ENCODE measurements at places on chromosomes 7 and 10.

GRCh38 chr7:115654384-115655214 is 376.0 kb downstream of the TFEC start:
- DNase-seq = no peak

DNA sequence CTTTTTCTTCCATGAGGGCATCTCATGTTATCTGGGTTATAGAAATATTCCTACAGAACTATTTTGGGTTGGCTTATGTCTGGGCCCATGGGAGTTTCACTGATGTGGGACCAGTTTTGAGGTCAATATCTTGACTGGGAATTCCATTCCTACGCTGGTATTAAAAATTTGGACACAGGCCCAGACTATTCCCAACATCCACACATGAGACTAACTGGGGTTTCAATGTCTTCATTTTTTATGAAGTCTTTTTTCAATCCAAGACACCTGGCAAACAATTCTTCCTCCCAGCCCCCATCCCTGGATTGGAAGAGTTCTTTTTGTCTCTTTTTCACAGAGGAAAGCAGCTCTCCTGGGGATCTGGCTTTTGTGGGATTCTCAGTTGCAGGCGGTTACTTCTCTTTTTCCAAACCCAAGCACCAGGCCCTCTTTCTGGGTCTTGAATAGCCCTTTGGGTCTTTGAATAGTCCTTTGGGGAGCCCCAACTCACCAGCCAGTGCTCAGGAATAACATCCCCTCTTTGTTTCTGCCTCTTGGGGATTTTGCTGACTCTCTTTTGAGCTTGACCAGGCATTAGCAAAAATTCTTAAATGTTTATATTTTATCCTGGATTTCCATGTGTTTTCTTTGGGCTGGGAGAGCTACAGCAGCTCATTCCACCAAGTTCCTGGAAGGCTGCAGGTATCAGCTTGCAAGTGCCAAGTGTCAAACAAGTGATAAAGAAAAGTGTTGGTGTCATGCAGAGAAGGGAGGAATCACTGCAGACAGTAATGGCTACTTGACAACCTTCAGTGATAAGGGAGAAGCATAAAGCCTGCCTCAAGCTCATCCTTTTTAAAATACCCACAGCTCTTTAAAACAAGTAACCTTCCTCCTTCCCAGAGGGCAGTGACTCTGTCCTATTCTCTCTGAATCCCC is 234.3 kb downstream of the ADAM12 start:
- DNase-seq = no peak

DNA sequence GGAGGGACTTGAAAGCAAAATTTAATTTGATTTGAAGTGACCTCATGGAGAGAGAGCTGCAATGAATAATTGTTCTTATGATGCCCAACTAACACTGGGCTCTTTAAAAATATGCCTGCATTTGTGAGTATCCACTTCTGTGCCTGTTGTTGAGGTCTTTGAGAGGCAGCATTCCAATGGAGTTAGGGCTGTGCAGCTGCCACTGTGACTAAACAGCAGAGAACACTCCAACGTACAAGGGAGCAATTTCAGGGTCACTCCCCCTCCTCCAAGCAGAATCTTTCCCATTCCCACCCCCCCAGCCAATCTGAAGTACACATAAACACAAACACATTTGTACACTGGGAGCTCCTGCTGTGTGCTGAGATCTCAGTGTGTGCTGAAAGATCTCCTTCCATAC is 28.0 kb upstream of the GSAP start:
- DNase-seq = no peak

GRCh38 chr7:9945857-9946256 is 1027.8 kb upstream of the PHF14 start:
- no peak for DNase-seq

DNA sequence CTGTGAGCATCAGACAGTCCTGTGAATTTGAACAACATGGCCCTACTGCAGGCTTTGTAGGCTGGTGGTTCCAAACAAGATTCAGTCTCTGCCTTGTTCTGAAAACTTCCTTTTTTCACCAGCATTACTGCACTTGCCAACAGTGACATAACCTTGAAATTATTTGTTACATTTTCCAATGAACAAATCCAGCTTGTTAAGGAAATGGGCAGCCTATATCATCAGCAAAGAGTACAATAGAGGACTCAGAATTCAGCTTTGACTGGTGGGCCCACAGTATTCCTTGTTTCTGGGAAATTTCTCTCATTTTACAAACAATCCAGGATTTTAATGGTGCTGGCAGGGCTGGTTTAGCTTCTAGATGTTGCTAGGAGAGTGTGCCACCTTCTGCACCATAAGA is 703.7 kb upstream of the FZD8 start:
- DNase-seq = no peak

GRCh38 chr10:77548671-77549070 is 88.9 kb downstream of the KCNMA1 start:
- DNase-seq = no peak

GRCh38 chr10:129978980-129979379 is 14.9 kb upstream of the EBF3 start:
- no peak for DNase-seq

DNA sequence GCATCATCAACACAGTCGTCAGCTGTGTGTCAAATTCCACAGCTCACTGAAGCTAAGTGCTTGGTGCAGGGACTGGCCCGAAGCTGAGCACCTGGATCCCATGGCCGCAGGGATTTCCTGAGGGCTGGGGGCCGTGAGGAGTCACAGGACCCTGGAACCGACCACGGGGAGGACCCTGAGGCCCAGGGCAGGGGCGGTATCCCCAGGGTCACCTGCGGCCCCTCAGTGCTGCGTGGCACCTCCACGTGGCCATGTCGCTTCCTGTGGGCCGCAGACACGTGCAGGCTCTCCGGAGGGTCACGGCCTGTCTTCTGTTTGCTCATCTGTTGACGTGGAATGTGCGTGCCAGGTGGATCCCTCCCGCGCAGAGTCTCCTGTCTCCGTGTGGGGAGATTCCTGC is 53.4 kb downstream of the NKX6-2 start:
- no peak for DNase-seq

DNA sequence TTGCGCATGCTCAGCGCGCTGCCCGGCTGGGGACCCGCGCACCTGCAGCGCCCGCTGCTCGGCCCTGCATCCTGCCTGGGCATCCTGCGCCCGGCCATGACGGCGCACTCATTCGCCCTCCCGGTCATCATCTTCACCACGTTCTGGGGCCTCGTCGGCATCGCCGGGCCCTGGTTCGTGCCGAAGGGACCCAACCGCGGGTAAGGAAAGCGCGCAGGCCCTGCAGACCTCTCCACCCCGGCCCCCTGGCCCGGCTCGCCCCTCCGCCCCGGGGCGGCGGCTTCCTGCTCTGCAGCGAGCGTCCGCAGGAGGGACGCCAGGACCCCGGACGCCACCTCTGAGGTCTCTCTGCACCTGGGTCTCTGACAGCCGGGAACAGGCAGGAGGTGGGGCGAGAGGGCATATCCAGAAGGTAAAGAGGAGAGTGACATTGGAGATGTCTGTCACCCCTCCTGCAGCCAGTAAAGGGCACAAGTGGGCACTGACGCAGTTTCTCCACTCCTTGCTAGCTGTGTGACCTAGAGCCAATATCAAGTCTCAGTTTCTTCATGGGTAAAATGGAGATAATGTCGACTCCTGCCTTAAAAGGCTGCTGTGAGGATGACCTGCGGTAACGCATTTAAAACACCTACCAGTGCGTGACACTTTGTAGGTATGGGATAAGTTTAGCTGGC is 338 bp downstream of the ATP6V0E2 start:
- DNase-seq = no peak

GRCh38 chr7:6460303-6460702 is 12.5 kb upstream of the DAGLB start:
- DNase-seq = no peak

GRCh38 chr10:2547606-2548005 is 519.7 kb upstream of the PFKP start:
- no peak for DNase-seq

DNA sequence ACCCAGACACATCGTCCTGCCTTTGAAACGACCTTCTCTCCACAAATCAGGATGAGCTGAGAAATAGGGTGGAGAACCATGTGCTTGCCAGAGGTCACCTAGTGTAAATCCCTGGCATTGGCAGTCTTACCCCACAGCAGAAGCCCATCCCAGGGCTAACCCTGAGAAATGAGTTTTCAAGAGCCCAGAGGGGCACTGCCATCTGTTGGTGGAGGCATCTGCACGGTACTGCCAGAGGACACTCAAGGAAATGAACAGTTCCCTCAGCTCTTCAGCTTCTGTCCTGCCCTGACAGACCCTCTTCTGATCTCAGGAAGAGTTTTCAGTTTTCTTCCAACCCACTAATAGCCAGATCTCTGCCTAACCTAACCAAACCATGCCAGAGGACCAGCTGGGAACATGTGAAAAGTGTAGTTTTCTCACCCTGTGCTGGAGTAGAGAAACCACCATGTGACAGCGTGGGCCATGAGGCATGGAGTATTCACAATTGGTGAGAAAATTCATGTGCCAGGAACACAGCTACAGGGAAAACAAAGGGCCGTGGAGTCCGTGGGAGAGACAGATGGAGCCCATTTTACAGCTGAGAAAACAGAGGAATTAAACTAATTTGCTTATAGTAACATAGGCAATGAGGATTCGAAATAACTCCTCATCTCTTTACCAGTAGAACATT is 37.7 kb upstream of the ITPRID1 start:
- no peak for DNase-seq

- DNase-seq = no peak
Observed at GRCh38 chr10:77801474-77802161, 124.9 kb downstream of the DLG5 start.

DNA sequence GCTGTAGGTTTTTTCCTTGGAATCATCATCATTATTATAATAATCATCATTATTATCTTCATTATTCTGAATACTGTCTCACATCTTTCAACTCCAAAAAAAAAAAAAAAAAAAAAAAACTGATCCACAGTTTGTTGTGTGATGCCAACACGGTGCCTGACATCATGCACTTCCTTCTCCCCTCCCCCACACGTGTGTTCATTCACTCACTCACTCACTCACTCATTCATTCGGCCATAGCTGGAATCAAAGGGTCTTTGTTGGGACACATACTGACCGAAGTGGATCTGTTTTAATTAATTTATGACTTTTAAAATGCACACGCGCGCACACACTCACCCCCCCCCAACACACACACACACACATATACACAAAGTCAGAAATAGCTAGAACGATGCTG is 177.8 kb downstream of the PIP4K2A start:
- no peak for DNase-seq

DNA sequence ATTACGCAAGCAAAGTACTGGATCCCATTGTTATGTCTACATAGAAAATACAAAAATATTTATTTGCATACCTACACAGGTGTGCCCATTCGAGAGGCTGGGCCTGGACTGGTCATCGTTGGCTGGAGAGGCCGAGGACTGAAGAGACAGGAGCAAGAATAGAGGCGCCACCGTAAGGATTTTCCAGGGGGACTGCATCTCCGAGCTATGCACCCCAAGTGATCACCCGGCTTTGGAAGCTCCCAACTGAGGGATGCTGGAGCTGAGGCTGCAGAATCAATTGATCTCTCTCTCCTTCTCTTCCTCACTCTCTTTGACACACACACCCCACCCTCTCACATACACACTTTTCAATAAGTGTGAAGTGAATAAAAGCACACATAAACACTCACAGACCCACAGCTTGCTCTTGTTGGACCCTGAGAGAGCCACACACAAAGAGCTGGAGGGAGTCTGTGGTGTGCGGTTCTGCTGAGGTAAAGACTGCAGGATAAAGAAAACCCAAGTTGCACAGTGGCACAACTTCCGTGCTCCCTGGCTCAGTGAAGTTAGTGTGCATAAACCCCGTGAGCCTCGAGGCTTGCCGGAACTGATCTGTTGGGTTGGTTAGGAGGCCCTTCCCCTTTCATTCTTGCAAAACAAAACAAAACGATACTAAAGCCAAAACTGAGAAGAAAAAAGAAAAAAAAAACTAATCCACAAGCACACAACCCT is at the start of gene AOAH:
AOAH (minus strand) TSS at position 544 of the 714 bp plus-strand sequence; CDS start at position 198, 346 bp downstream.
- peak; percentile 93 for DNase-seq

DNA sequence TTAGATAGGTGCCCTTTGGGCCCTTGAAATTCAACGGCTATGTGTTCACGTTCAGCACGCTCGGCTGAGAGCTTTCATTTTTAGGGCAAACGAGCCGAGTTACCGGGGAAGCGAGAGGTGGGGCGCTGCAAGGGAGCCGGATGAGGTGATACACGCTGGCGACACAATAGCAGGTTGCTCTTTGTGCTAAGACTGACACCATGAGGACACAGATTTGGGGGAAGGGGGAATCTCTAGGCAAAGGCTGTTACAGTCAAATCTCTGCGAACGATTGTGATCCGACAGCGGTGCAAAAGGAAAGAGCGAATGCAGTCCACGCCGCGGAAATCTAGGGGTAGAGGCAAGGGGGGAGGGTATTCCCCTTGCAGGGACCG is 667 bp downstream of the KLLN start:
- DNase-seq = no peak

GRCh38 chr7:3027005-3027845 is 16.4 kb downstream of the CARD11 start:
- DNase-seq = no peak

DNA sequence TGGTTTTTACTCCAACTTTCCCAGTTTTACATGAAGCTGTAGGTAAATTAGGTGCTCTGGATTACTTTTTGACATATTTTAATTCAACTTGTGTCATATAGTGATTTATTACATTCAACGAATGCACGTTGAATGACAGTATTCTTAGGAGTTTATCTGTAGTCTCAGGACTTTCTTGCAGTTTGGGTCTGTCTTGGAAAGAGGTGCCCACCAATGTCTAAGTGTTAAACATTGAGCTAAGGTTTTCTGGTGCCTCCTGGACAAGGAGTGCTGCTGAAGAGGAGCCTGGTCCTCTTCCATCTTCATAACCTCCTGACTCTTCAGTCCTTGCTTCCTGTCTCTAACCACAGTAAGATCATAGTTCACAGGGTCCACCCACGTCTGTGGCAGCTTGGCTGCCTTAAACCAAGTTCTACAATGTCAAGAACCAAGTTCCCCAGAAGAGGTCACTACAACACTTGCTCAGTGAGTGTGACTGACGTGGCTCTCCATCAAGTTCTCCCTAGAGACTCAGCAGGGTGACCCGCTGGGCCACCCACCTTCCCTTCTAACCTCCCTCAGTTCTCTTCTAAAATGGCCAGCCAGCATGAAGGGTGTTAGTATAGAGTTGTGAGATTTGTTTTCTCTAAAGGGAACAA is 6.1 kb downstream of the NPY start:
- peak; percentile 17 for DNase-seq

GRCh38 chr7:73717991-73718405 is 1.5 kb downstream of the STX1A start:
- DNase-seq = peak; percentile 93
